T47D (cell line): ENCODE measurements at places on chromosomes 13 and 19.

GRCh38 chr13:110625771-110626321 is 10.5 kb downstream of the NAXD start:
- DNase-seq: peak; percentile 53

DNA sequence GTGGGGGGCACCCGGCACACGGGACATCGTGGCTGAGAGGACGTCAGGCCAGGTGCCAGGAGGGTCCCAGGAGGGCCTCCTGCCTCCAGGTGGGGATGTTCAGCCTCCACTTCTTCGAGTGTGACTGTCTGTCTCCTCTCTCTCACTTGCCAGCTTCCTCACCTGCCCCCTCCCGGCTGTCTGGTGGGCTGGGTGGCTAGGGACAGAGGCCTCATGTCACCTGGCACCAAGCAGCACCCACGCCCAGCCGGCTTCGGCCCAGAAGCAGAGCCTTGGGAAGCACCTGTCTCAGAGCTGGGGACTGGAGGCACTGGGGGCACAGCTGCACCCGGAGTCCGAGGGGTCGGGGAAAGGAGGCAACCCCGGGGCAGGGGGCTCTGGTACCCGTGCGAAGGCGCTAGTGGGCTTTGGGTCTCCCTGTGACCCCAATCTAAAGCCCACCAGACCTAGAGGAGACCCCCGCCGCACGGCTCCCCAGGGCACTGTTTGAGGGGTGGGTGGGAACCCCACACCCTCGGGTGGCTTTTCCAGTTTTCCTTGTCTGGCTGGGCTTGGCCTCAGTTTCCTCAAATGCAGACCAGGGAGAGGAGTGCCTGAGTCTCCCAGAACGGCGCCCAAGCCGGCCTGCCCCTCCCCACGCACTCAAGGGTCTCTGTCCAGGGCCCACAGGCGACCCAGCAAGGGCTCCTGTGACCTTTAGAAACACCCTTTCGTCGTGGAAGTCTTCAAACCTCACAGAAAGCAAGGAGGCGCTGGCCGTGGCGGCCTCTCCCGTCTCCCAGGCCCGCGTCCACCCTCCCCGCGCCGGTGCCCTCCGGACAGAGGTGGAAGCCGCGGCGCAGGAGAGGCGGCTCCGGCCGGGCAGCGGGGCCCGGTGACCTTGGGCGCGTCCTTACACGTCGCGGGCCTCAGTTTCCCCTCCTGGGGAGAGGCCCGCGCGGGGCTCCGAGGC is 664 bp upstream of the HCN2 start:
- no peak for DNase-seq

DNA sequence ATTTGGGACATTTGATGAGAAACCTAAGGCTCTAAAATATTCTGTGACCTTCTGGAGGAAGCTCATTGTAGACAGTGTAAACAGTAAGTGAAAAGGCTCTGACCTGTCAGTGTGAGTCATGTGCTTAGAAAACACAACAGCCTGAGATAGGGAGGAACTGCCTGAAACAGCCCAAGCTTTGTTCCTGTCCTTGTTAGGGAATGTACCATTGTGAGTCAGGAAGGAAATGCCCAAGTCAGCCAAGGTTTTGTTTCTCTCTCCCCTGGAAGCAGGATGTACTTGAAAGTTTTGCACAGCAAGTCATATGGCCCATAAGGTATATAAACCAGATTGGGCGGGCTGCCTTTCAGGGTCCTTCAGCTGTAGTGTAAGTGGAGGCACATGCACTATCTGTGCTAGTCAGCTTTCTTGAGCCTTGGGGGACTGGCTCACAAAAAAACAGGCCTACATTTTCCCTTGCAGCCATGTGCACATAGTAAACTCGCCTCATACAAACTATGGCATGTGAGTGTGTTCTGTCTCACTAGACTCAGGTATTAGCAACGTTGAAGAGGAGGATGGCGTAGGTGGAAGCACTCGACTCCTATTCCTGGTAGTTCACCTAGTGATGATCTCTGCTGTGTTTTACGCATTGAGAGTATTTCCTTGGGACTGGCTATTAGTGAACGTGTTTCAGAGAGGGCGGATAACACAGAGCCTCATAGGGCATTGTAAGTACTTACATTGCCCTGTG is 141.2 kb upstream of the KLHL1 start:
- DNase-seq: no peak

GRCh38 chr13:40682449-40683240 is 16.2 kb upstream of the FOXO1 start:
- DNase-seq: no peak

DNA sequence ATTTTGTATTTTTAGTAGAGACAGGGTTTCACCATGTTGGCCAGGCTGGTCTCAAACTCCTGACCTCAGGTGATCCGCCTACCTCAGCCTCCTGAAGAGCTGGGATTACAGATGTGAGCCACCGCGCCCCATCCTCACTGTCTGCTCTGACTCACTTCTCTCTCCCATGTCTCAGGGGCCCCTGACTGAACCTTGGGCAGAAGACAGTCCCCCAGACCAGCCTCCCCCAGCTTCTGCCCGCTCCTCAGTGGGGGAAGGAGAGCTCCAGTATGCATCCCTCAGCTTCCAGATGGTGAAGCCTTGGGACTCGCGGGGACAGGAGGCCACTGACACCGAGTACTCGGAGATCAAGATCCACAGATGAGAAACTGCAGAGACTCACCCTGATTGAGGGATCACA is 5.0 kb downstream of the SIGLEC9 start:
- DNase-seq: no peak

DNA sequence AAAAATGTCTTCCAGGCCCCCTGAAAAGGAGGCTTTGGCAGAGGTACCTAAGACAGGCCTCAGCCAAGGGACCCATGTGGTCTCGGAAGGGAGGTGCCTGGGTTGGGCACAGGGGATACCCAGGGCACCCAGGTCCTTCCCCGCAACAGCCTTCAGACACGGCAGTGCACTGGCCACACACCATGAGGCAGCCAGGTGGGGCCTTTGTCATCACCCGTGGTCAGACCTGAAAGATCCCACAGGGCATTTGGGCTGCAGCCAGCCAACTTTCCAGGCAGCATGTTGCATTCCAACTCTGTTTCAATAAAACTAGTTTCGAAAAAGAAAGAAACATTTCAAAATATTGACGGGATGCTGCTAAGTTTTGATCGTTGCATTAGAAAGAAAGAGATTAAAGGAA is 4.7 kb upstream of the TUBGCP3 start:
- peak; percentile 19 for DNase-seq

- DNase-seq: no peak
Measured at GRCh38 chr13:78085434-78086225, 167.0 kb upstream of the EDNRB start.

- DNase-seq: peak; percentile 59
Measured at GRCh38 chr13:32381539-32381938, 46.4 kb downstream of the N4BP2L1 start.

DNA sequence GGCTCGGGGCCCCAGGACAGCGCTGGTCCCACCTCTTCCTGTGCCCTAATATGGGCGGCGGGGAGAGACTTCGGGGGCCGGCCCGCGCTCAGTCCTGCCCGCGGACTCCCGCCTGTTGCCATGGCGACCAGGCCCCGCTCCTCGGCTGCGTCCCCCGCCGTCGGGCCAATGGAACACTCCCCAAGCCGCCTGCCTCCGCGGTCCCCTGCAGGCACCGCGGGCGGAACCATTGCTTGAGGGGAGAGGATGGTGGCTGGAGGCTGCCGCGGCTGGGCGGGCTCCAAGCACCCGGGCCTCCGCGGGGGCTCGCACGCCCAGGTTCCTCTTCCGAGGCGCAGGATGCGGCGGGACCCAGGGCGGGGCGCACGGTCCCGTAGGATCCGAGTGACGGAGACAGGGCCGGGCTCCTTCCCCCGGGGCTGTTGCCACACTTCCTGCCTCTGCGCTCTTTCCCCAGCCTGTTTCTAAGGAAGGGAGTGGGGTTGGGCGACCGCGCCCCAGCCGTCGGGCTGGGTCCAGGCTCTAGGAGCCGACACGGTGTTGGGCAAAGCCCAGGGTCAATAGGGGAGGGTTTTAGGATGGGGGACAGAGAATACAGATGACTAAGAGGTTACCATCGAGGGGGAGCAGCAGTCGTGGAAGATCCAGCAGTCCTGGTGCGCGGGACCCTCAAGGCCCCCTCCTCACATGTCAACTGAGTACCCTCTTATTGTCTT is 1.2 kb upstream of the JUNB start:
- DNase-seq: peak; percentile 81

- DNase-seq: no peak
Measured at GRCh38 chr13:30734439-30734838, 904 bp upstream of the ALOX5AP start.

DNA sequence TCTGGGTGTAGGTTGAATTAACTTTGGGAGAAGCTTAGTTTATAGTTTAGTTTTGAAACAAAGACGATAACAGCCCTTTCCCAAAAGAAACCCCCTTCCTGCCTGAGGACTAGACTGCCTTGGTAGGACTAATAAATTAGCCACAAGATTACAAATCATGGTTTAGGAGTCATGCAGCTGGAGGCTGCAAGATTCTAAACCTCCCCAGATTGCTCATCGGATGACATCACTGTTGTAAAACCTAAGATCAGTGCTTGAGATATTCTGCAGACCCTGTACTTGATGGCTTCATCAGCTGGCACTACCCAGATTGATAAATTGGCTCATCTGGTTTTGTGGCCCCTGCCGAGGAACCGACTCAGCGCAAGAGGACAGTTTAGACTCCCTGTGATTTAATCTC is 35.9 kb upstream of the MPHOSPH8 start:
- DNase-seq: no peak

GRCh38 chr19:10295847-10296591 is 6.3 kb downstream of the ICAM5 start:
- no peak for DNase-seq

GRCh38 chr19:782185-782877 is 14.9 kb upstream of the PTBP1 start:
- no peak for DNase-seq

DNA sequence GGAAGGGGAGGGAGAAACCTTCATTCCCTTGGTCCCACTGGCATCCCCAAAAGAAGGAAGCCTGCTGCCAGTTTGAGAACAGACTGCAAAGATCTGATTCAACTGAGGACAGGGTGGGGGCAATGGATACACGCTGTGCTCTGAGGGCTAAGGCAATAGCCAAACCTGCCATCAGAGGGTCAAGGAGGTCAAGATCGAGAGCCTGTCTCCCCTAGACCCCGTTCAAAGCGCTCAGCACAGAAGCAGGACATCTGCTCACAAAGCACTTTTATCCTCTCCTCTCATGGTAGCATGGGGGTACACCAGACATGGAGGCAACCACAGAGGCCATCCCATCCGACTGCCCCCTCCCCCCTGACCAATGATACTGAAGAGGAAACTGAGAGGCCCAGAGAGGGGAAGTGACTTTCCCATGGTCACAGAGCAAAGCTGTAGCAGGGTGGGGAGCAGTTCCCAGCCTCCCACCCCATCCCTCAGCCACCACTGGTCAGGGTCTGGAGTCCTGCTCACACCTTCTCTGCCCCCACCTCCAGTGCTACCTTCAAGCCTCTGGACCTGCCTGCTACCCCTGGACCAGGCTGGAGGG is 11.1 kb downstream of the POU2F2 start:
- DNase-seq: no peak

GRCh38 chr13:111539791-111540446 is 219.5 kb downstream of the TEX29 start:
- no peak for DNase-seq

- DNase-seq: no peak
Measured at GRCh38 chr13:45765464-45765863, 63.3 kb downstream of the CBY2 start.

DNA sequence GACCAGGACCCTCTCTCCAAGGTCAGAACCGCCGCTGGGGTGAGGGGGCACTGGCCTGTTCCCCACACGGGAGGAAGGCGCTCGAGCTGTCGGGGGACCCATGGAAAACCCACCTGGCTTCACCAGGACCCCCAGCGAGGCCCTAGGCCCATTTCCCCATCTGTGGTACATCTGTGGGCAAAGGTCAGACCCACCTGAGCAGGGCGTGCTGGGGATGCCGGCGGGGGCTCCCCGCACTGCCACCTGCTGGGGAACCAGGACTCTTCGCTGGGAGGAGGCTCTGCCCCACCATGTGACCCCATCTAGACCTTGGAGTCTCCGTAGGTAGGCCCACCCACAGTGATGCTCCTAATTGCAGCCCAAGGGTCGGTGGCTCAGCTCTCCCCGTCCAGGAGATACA is 511 bp downstream of the WDR88 start:
- DNase-seq: no peak

- no peak for DNase-seq
Measured at GRCh38 chr13:113879494-113880360, 15.9 kb upstream of the GAS6 start.

GRCh38 chr13:105925496-105925895 is 610.0 kb downstream of the EFNB2 start:
- DNase-seq: no peak

- DNase-seq: no peak
Measured at GRCh38 chr13:95822303-95822702, 145.4 kb downstream of the DNAJC3 start.

- no peak for DNase-seq
Measured at GRCh38 chr13:78060966-78061365, 142.3 kb upstream of the EDNRB start.

DNA sequence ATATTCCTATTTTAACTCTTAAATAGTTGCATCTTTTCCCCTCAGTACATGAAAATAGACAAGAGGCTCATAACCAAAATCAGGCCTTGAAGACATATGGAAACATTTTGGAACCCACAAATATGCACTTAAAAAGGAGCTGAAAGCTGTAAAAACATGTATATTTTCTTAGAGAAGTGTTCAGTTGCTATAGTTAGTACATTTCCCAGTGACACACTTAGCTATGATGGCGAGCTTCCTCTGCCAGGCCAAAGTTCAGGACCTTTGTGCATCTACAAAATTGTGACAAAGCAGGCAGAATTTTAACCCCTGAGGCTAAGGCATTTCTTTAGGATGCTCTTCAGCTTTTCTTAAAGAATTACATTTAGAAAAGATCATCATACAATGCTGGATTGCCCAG is 54.5 kb downstream of the RCBTB2 start:
- DNase-seq: no peak
